ENCODE measurements at places on chromosomes 3 and 15.

DNA sequence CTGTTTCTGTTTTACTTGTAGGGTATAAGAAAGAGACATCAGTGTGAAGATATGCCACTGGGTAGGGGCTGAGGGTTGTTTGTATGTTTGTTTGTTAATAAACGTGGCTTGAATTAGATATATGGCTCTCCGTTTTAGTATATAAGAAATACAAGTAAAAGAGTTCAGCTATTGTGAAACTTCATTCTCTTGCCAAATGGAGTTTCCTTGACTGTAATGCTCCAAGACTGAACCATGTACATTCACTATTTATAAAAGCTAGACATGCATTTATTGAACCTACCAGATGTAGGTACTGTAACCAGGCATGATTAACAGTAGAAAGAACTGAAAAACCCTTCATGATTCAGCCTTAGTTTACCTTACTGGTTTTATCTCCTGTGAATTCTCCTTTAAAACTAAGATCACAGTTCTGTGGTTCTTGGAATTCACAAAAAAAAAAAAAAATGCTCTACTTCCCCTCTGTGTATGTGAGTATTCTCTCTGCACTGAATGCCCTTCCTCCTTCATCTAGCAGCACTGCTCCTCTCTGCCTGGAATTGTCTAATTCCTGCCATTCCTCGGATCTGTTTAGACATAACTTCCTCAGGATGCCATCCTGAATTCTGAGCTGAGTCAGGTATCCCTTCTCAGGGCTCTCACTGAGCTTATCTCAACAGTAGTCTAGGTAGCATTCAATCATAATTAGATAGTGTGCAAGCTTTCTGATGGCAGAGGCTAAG lies 504.4 kb downstream of the FHIT start:
- DNase-seq, result no peak

- DNase-seq, result no peak
Measured at GRCh38 chr3:127613406-127613805, 15.2 kb downstream of the MCM2 start.

DNA sequence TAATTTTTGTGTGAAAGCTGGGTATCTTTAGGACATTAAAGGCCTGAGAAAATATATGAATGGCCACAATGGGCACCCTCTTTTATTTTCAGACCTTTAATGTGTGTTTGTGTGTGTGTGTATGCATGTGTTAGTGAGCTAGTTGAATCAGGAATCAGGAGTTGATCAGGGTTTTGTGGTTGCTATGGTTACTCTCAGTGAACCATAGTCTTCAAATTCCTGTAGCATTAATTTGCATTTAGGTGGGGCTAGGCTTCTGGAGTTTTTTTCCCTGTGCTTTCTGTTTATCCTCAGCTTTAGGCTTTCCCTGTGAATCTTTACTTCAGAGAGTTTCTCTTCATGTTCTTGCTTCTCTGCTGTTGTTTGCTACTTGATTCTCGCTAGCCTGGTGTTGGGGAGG lies 122.0 kb upstream of the ONECUT1 start:
- DNase-seq, result no peak

DNA sequence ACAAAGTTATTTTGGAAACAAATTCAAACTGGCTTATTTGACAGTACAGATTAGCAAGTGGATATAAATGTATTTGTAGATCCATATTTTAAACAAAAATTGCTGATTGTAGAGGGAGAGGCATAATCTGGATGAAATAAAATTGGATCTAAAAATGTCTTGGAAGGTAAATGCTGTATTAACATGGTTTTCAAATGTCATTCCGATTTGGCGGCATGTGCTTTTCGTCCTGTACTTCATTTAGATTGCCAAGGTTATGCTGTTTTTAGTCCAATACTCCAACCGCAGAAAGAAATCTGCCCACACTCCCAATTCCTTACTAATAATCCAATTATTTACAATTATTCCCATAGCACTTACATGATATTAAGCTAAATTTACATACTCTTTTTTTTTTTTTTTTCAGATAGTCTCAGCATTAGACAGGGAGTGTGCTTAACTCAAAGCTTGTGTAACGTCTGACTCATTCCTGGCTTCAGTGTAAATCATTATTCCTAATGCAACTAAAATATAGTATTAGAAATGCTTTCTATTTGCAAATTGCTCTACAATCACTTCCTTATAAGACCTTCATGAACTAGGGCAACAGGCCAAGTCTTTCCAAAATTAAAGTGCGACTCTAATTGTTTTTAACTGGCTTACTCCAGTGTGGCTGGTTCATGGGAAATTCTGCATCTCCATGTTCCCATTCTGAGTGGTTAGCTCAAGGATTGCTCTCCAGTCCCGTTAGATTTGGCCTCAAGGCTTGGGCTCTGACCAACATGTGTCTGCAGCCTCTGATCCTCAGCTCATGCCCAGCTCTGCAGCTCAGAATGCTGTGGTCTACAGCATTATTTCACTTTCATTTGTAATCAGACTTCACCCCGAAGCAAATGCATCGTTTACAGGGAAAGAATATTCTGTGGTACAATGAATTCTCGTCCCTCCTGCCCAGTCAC lies 103.9 kb downstream of the FBN1 start:
- peak; percentile 39 for DNase-seq

DNA sequence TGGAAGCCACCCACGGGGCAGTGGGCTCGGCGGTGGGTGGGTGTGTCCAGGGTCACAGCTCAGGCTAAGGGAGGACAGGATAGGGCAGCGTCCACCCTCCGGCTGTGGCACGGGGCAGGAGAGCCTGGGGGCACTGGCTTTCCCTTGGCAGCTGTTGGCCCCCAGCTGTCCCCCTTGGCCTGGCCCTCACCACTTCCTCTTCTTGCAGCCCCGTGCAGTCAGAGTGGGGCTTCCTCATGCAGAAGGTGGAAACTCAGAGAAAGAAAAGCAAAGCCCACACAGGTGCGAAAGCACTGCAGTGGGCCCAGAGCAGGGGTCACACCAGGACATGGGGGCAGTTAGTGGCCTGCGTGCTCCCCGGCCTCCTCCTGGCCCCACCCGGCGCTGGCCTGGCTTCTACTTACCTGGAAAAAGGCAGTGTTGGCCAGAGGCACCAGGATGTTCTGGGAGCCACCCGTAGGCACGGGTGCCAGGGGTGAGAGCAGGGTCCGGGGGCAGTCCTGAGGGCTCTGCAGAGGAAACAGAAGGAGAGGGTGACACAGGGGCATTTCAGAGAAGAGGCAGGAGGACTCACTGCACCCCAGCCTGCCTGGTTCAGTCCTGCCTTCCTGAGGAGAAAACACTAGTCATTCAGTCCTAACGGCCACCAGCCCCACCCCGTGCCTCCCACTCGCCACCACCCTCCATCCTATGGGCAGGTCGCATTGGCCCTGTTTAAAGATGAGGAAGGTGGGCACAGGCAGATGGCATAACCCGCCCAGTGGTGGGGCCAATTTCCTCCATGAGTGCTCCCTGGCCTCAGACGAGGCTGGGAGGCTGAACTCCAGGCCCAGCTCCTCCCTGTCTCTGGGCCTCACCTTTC lies 28.3 kb downstream of the PLXND1 start:
- DNase-seq, result peak; percentile 79

DNA sequence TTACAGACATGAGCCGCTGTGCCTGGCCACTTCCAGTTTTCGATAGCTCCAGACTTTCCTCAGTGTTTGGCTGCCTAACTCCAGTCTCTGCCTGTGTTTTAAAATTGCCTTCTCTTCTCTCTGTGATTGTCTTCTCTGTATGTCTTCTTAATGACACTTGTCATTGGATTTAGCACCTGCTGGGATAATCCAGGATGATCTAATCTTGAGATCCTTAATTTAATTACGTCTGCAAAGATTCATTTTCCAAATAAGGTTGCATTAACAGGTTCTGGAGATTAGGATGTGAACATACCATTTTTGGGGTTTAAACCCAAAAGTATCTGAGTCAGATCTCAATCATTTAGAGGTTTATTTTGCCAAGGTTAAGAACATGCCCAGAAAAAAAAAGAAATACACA lies 222.2 kb upstream of the PDZRN3 start:
- no peak for DNase-seq

DNA sequence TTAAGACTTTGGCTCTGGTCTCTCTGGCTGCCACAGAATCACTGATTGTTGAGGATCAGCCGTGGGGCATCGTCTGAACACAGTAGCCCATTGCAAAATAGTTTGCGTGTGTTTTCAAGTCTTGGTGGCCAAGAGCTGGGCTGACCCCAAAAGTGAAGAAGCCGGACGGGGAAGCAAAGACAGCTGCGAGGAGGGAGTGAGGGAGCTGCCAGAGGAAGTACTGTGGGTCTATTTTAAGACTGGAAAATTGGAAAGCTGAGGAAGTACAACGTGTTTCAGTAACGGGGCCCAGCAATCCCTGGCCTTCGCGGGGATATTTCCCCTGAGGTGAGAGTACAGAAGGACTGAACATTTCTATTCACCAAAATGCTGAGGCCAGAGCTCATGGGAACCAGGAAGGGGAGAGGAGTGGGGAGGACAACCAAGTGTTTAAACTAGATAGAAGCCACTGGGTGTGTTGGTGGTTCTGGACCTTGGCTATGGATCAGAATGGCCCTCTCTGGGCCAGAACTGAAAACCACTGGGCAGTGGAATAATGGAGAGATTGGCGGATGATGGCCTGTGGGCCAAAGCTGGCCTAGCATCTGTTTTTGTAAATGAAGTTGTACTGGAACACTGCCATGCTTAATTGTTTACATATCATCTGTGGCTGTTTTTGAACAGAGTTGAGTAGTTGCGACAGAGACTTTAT lies 34.1 kb upstream of the LIMD1 start:
- no peak for DNase-seq

Data from GM20000 (cell line).